ENCODE measurements at places on chromosomes 4 and X.

DNA sequence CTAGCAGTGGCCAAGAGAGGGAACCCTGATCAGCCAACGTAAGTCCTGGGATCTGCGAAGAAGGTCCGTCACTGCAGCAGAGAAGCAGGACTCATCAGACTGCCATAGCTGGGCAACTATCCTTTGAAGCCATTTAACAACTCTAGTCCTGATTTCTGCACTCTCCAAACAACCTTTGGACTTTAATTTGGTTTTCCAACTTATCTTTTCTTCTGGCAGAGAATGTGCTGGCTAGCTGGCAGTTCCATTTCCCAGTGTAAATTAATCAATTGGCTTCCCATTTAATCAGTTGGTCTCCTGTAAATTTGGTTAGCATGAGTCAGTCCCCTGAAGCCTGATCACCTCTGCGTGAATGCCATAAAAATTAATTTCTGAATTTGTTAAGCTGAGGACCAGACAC lies 153.7 kb upstream of the GPR101 start:
- DNase-seq: no peak

GRCh38 chr4:116501954-116502353 lies 583.4 kb downstream of the TRAM1L1 start:
- DNase-seq: no peak

- DNase-seq: no peak
Measured at GRCh38 chrX:10212395-10212794, 55.6 kb downstream of the CLCN4 start.

GRCh38 chr4:16226816-16227461 lies 668 bp upstream of the TAPT1 start:
- no peak for DNase-seq

GRCh38 chrX:1463581-1463980 lies 10.9 kb upstream of the ASMTL start:
- DNase-seq: no peak

- DNase-seq: no peak
Measured at GRCh38 chr4:123363729-123364128, 32.9 kb upstream of the SPRY1 start.

DNA sequence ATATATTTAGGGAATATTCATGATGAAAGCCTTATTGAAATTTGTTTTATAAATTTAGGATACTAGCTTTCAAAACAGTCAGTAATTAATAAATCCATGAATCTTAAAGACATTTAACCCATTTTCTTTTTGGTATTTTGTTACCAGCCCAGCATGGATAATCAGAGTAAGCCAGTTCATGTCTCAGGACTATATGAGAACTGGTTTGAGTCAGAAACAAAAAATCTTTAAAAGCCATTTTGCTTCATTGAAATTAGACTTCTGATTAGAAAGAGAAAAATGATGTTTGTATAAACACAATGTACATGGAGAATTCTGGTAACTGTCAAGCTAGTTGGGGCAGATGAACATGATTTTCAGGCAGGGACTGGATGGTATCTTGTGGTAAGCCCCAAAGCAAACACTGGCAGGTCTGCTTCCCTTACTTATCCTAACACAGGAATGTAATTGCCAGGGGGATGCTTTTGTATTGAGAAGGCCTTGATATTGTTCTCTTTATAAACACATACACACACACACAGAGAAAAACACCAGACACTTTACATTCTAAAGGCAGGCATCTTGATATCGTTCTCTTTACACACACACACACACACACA lies 9.4 kb downstream of the ARHGAP10 start:
- peak; percentile 74 for DNase-seq

- no peak for DNase-seq
Measured at GRCh38 chr4:33512397-33512796, 2731.9 kb downstream of the ARAP2 start.

DNA sequence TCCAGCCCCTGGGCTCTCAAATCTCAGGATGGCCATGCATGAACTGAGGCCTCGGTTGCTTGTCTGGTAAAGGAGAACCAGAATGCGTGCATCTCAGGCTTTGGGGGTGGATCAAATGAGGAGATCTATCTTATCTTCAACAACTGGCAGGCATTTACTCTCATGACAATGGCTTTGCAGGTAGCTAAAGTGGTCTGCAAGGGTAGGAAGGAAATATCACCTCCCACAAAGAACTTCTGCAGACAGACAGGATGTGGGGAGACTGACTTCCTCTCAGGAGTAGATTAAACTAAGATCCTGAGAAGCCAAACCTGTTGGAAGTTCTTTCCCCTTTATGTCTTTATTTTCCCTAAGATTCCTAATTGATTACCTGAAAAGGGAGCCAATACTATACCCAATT lies 7.8 kb downstream of the LDB2 start:
- DNase-seq: no peak

DNA sequence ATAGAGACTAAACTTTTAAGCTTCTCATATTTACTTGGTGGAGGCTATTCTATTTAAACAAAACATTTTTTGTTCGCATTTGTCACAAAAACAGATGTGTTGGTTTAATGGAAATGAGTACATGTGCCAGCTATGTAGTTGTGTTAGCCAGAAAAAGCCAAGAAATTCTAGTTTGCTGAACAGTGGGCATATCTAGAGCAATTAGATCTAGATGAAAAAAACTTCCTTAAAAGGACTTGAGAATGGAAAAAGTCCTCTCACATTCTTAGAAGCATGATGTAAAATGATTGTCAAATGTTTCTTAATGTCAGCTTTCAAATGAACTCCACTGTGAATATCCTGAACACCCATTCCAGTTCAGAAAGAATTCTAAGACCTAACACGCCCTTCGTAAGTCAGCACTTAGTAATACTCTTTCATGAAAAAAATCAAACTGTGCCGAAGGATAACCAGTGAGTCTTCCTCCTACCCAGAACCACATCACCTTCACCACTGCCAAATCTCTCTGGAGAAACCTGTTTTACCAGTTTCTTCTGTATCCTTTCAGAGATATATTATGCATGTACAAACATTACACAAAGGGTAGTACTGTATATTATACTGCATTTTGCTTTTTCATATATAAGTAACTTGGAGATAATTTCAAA lies 28.2 kb downstream of the PHKA1 start:
- DNase-seq: peak; percentile 26

DNA sequence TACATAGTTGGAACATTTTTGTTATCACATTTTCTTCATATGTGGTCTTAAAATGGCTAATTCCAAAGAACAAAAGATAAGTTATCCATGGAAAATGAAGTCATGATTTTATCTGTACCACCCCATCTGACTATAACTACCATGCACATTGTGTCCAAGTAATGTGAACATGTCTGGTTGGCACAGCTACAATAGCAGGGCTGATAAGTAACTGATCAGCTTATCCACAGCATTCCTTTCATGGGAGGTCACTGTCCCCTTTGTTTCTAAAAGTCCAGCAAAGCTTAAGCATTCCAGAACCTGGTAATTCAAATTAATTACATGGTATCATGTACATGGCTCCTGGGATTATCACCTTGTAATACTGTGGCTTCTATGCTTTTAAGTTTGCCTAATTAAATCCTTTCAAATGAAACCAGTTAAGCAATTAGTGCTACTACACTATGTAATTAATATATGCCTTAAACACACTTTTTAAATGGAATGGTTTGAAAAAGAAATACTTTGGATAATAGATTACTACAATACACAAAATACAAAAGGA lies 21.1 kb upstream of the SORBS2 start:
- DNase-seq: peak; percentile 97

GRCh38 chrX:78327370-78328086 lies at the start of gene CYSLTR1:
CYSLTR1 (minus strand) TSS chrX:78327611; CDS start chrX:78273746, 53,865 bp downstream.
- DNase-seq: no peak

- peak; percentile 52 for DNase-seq
Measured at GRCh38 chr4:129344058-129344457, 248.1 kb downstream of the C4orf33 start.

- no peak for DNase-seq
Measured at GRCh38 chr4:8261851-8262535, 7.6 kb upstream of the HTRA3 start.

GRCh38 chr4:114926583-114926982 lies 186.8 kb downstream of the NDST4 start:
- DNase-seq: no peak

GRCh38 chr4:1380368-1381151 lies 25.7 kb downstream of the NKX1-1 start:
- DNase-seq: no peak

DNA sequence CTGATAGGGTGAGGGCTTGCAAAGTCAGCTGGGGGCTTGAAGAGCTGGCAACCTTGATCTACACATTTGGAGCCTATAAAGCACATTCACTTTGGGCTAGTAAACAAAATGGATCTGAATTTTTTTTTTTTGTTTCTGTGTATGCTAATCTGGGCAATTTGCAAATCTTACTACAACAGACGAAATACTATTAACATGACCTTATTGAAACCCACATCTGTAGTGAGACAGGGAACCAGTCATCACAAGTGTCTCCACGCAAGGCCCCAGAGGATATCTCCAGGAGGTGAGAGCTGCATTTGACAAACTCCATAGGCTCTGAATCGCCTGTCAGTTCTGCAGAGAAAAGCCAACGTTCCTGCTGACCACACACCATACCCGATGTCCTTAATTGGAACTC lies 33.0 kb upstream of the TFDP3 start:
- no peak for DNase-seq

GRCh38 chr4:87738483-87738882 lies 60.9 kb upstream of the IBSP start:
- peak; percentile 6 for DNase-seq

- DNase-seq: peak; percentile 57
Measured at GRCh38 chr4:183153190-183153916, 54.3 kb downstream of the WWC2 start.

DNA sequence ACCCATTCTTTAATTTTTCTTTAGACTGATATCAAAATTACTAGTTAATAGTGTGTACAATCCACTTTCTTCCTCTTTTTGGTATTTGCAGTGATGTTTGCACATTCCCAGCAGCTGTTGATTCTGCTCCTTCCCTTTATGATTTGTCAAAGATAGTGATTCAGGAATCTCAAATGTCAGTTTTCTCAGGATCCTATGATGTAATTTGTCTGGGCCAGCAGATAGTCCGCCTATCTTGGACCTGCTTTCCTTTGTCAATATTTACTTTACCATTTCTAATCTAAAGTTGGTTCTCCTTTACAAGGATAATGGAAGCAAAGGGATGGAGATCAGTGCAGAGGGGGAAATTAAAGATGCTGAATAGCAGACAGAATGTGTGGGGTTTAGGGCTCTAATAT lies 122.1 kb downstream of the REELD1 start:
- DNase-seq: no peak

- peak; percentile 43 for DNase-seq
Measured at GRCh38 chrX:38754102-38754790, 47.0 kb upstream of the MID1IP1 start.

GRCh38 chr4:115629270-115629669 lies 515.9 kb upstream of the NDST4 start:
- DNase-seq: no peak

- DNase-seq: peak; percentile 80
Measured at GRCh38 chr4:142353149-142353738, 492.9 kb downstream of the INPP4B start.

DNA sequence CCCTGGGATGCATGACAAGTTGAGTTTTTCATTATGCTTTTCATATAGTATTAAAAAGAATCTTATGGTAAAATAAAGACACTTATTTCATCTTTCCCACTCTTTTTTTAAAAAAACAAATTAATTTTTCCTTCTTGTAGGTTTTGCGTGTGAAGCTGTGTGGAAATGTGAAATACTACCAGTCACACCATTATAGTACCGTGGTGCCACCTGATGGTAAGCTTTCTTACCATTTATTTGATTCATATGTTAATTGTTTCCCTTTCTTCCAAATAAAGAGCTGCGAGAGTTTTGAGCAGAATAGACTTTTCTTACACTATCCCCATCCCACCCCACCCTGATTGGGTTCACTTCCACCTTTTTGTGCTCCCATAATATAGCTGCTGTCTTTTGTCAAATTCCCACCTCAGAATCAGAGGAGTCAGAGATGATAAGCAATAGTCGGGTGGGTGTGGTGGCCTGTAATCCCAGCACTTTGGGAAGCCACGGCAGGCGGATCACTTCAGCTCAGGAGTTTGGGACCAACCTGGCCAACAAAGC lies 44.3 kb downstream of the CASP6 start:
- no peak for DNase-seq

DNA sequence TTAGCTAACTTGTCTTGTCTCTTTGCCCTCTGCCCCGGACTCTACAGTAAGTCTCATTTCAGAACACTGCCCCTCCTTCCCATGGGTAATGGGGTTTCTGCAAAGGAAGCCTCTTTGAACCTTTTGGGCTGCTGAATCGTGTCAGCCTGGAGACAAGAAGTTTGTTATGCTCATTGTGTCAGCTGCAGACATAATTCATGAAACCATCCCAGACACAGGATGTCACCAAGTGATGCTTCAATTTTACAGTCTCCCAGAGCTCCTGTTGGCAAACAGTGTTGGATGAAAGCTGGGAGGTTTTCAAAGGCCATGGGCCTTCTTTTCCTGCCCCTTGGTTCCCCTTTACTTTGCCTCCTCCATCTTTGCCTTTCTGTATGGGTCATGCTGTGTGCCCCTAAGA lies 223.1 kb upstream of the TAPT1 start:
- DNase-seq: no peak

- no peak for DNase-seq
Measured at GRCh38 chr4:114870987-114871386, 242.4 kb downstream of the NDST4 start.

DNA sequence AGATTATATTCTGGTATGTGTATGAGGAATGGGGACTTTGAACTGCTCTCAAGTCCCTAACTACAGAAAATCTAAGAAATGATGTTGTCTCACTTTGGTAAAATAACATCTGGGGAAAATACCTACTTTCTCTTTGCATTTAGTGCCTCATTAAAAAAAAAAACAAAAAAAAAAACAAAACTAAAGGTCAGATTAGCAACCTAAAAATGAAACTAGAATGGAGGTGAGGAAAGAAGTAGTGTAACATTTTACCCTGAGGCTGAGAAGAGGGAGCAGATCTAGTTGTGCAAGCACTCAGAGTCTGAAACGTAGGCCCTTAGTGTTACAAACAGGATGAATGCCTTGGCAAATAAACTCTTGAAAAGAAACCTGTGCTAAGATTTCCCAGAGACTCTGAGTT lies 56.0 kb downstream of the VGLL1 start:
- DNase-seq: peak; percentile 27

DNA sequence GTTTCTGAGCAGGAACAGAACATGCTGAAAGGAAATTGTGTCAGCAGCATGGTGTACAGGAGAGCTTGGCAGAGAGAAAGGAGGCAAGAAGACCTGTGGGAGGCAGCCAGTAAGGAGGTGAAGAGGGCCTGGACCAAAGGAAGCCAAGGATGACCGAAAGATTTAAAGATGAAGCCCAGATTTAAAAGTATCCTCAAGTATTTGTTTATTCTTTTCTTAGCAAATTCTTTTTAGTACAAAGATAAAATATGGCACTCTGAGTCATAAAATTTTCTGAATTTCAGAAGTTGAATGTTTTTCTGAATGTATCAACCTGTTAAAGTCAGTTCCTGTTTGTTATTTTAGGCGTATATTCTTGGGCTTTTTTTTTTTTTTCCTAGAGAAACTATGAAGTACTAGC lies 3.5 kb downstream of the PKD2 start:
- peak; percentile 18 for DNase-seq

- DNase-seq: no peak
Measured at GRCh38 chr4:185309770-185310169, 86.0 kb downstream of the LRP2BP start.

- DNase-seq: no peak
Measured at GRCh38 chrX:129037389-129037788, 485.9 kb downstream of the SMARCA1 start.
